ENCODE measurements at places on chromosomes 5 and 9.

DNA sequence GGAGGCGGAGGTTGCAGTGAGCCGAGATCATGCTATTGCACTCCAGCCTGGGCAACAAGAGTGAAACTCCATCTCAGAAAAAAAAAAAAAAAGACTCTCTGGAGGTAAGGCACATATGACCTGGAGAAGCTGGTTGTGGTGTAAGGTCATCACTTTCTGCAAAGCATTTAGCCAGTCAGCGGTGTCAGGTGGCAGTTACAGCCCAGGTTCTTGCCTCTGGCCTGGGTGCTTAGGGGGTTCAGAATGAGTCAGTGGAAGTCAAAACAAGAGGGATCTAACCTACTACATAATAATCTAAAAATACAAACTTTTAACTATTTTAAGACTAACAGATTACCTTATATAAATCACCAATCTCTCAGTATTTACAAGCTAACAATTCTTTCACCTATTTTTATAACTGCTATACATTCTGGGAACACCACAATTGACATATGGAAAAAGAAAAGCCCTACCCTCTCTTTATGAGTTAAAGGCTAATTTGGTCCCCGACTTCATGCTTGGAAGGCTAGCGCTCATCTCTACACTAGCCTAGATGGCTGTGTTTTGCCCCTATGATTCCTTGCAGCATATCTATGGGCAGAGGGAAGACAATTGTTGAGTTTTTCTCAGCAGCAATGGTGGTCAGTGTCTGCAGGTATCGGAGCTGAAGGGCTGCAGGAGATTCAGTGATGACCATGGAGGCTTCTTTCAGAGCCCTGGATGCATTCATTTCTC, 29.2 kb downstream of the STOM start:
- DNase-seq, result no peak

DNA sequence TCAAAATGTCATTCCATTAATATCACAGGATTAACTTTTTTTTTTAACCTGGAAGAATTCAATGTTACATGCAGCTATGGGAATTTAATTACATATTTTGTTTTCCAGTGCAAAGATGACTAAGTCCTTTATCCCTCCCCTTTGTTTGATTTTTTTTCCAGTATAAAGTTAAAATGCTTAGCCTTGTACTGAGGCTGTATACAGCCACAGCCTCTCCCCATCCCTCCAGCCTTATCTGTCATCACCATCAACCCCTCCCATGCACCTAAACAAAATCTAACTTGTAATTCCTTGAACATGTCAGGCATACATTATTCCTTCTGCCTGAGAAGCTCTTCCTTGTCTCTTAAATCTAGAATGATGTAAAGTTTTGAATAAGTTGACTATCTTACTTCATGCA, 20.6 kb downstream of the PCA3 start:
- no peak for DNase-seq

GRCh38 chr5:10789726-10790125, 28.7 kb upstream of the DAP start:
- no peak for DNase-seq

GRCh38 chr5:35820735-35821134, 36.0 kb upstream of the IL7R start:
- no peak for DNase-seq

DNA sequence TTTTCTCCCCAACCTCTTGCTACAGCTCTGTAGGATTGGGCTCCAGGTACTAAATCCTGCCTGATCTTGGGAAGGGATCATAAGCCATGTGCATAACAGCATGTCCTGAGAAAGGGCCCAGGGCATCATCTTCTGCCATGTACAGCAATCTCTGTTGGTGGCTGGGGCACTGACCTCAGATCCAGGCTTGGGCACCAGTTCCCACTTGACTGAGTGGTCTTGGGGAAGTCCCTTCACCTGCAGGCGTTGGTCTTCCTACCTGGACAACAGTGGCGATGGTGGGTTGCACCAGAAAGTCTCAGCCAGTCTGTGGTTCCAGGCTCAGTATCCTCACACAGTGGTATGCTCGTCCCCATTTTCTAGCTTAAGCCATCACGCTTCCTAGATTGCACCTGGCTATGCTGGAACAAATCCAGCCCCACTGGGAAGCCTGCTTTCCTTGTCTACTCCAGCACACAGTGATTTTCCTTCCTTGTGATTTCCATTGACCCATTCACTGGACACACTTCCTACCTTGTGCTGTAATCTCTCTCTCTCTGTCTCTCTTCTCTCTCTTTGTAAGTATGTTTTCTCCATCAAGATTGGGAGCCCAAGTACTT, 121.7 kb upstream of the PITX1 start:
- no peak for DNase-seq

- no peak for DNase-seq
Measured at GRCh38 chr5:116388564-116389258, 185.9 kb downstream of the SEMA6A start.
